H1 (cell line): ENCODE measurements at places on chromosomes 2 and 18. TPM values are rescaled to one million over a fixed set of nuclear protein-coding genes. Genes with fewer than 3 reads are reported as not detected.

GRCh38 chr2:33021542-33022227 is 74.9 kb downstream of the LTBP1 start:
- DNase-seq: no peak

- DNase-seq: no peak
Measured at GRCh38 chr18:56269958-56270357, 368.4 kb downstream of the TXNL1 start.

GRCh38 chr2:16687955-16688354 is 22.3 kb upstream of the CYRIA start:
- DNase-seq: no peak

DNA sequence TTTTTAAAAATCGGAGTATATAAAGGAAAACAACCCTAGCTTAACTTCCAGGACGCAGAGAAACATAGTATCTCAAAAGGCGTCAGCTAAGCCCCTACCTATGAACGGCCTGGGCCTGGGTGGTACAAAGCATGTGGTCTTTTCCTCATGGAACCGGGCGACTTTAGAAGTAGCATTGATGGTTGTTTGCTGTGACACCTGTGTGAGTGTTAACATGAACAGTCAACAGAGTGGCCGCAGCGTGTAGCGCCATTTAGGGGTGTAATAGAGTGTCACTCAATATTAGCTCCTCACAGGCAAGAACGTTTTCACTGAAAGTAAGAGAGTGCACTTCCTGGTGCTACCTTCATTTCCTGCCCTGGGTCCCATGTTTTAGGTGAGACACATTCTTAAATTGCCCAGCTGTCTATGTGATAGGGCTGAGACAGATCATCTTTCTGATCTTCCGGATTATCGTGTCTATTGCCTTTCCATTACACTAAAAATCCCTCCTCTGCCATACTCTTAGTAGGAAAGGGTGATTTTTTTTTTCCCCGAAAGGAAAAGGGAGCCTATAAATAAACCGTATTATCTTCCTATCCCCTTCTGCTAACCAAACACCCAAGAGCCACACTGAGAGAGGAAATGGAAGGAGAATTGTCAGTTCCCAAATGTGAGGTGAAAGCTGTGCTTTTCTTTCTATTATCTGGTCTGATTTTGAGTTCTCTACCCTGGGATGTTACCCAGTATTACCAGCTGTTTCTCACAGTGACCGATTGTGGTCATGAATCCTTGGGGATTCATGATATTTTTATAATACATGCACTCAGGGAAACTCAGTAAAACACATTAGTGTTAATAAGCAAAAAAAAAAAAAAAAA is 1.3 kb downstream of the GORASP2 start:
- no peak for DNase-seq

DNA sequence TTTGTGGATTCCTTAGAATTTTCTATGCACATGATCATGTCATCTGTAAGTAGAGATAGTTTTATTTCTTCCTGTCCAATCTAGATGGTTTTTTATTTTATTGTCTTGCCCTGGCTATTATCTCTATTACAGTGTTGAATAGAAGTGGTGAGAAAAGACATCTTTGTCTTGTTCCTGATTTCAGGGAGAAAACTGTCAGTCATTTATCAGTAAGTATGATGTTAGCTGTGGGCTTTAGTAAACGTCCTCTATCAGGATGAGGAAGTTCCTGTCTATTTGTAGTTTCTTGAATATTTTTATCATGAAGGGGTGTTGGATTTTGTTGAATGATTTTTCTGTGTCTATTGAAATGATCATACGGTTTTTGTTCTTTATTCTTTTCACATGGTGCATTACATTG is 5.3 kb downstream of the PLEKHH2 start:
- no peak for DNase-seq

DNA sequence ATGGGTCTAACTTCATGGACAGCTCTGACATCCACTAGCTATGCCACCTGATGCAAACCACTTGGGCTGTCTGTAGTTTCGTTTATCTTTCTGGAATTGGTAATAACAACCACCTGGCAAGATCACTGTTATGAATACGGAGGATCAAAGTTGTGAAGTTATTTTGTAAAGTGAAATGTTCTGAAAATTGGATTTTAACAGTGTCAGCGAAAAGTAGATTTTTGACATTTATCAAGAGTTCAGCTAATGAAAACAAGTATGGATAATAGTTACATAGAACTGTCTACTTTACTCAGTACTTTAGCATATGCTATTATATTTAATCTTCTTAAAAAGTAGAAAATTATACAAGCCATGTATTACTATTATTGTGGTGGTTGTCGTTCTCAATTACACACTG is 813.8 kb downstream of the RNF144A start:
- no peak for DNase-seq

DNA sequence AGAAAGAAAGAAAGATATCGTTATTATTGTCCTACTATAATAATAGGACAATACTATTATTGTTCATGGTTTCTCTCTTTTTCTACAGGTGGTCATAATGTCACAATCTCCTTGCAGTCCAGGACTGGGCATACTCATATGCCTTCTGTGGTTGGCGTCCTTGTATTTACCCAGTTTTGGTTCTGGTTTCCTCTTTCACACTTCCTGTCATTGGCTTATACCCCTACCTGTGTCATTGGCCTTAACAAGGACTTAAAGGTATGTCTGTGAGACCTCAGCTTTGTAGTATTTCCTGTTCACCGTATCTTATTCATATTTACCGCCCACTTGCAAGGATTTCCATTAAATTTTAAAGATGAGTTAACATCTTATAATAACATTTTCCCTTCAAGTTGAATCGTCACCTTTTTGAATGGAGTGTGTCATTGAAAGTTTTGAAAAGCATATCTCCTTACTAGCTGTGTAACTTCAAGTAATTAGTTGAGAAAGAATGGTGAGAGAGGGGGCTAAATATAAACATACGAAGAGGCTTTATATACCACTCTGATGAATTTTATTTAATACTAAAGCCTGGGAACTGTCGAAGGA is 36.5 kb upstream of the HTR2B start:
- no peak for DNase-seq

DNA sequence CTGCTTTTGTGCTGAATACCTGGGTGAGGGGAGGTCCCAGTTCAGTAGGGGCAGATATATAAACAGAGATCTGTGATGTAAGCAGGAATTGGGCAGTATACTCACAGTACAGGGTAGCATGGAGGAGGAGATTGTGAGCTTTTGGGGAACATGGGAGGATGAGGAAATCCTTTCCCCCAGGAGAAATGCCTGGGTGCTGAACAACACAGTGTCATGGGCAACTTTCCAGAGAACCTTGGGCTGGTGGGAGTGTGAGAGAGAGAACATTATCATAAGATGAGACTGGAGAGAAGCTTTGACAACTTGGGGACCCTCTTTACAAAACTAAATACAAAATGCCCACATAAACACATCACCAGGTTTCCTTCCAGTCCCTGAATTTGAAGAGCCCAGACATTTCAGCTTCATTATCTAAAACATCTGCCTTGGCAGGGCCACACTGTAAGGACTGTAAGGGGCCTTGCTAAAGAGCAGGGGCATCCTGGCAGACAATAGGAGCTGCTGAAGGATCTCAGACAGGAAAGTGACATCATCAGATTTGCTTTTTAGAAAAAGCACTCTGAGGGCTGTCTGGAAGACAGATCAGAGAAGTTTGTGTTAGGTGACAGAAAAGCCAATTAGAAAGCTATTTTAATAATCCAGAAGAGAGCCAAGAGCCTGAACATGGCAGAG is 303.1 kb upstream of the FBXO11 start:
- no peak for DNase-seq

GRCh38 chr2:238655974-238656722 is 191.7 kb upstream of the TWIST2 start:
- no peak for DNase-seq

DNA sequence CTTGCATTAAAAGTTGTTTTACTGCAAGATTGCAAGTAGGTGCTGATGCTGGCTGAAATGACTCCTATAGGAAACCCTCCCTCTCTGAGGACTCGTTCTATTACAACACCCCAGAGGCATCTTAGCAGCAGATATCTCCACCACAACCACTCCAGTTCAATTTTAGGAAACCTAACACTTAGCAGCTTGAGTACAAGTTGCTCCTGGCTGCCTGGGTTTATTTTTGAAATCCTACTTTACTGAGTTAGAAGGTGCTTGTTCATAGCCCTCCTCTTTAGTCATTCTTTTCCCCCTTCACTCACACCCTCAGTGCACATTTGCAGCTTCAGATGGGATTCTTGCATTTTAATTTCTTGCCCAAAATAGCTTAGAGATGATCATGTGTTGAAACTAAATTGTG is 111.5 kb downstream of the MTCL1 start:
- DNase-seq: no peak

DNA sequence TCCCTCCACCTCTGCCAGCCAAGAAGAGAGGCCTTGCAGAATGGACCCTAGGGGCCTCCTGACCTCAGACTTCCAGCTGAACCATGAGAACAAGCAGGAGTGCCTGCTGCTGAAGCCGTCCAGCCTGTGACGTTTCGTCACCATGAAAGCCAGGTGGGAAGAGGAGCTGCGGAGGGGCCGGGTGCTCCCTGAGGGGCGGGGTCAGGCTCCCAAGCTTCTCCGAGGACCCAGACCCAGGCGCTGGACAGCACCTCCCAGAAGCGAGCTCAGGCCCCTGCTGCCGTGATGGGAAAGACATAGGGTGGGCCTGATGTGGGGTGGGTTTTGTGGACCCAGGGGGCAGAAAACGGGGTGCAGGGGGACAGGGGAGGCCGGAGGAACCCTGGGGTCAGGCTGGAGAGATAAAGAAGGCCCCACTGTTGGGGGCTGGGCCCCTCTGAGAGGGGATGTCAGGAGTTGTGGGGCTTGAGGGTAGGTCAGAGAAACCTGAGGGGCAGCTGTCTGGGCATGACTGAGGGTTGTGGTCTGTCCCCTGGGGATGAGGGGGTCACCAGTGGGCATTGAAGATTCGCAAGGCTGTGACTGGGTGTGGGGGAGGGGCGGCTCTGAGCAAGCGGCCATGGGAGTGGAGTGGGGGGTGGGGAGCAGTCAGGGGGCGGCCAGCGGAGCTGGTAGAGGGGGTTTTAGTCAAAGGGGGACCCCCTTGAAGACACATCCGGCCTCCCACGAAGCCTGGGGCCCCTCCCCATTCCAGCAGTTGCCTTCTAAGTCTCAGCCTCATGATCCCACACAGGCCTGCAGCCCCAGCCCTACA is 73.4 kb upstream of the ODC1 start:
- DNase-seq: no peak

GRCh38 chr2:85309699-85310321 is 18.0 kb downstream of the TGOLN2 start:
- no peak for DNase-seq

DNA sequence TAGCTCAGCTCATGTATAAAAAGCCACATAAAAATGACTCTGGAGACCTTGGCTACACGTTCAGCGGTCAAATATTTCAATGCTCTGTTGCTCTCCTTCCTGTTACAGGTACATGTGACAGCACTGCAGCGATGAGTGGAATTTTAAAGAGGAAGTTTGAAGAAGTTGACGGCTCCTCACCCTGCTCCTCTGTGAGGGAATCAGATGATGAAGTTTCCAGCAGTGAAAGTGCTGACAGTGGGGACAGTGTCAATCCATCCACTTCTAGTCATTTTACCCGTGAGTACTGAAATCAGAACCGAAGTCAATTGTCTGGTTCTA is 125.4 kb downstream of the CSRNP3 start:
- DNase-seq: no peak

- no peak for DNase-seq
Measured at GRCh38 chr2:60602388-60602787, 48.9 kb upstream of the BCL11A start.

DNA sequence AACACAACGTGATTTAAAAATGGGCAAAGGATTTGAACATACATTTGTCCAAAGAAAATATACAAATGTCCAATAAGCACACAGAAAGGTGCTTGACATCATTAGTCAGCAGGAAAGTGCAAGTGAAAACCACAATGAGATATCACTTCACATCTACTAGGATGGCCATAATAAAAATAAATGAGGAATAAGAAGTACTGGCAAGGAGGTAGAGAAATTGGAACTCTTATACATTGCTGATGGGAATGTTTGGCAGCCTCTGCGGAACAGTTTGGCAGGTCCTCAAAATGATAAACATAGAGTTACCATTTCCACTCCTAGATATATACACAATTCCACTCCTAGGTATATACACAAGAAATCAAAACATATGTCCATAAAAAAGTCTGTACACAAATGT is 51.0 kb upstream of the PGAP1 start:
- no peak for DNase-seq

GRCh38 chr18:63197246-63197869 is 122.2 kb downstream of the BCL2 start:
- DNase-seq: no peak

GRCh38 chr2:25453199-25453905 is 111.6 kb upstream of the DNMT3A start:
- no peak for DNase-seq

GRCh38 chr2:70532244-70532935 is 21.2 kb downstream of the TGFA start:
- no peak for DNase-seq

GRCh38 chr2:38037325-38037724 is 38.6 kb downstream of the CYP1B1 start:
- no peak for DNase-seq

DNA sequence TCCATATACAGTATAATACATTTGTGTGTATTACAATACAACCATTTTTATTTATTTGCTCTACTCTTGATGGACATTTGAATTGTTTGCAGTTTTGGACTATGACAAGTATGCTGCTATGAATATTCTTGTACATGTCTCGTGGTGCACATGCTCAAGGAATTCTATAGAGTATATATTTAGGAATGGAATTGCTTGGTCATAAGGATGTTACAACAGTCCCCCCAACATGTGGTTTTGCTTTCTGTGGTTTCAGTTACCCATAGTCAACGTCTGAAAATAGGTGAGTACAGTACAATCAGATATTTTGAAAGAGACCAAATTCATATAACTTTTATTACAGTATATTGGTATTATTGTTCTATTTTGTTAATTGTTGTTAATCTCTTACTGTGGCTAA is 24.1 kb upstream of the PLEKHM3 start:
- DNase-seq: no peak

Gene RGPD5
- 22.6 and 26.1 TPM in 2 replicates for total RNA-seq

Gene COL6A3
- 3.4 and 3.5 TPM in 2 replicates for total RNA-seq

Gene ALLC
- total RNA-seq: not detected in 2 replicates

Gene CCBE1
- total RNA-seq: 2.6 and 4.4 TPM in 2 replicates

Gene SERPINB12
- total RNA-seq: not detected in 2 replicates

Gene SCYGR2
- not detected in 2 replicates for total RNA-seq

Gene MBOAT2
- total RNA-seq: 22.7 and 23.4 TPM in 2 replicates

Gene SP5
- total RNA-seq: 0.31 TPM in 1 of 2 replicates, not detected in the other

Gene CNGA3
- not detected in 2 replicates for total RNA-seq
